ENCODE measurements at places on chromosomes 2 and 18.

DNA sequence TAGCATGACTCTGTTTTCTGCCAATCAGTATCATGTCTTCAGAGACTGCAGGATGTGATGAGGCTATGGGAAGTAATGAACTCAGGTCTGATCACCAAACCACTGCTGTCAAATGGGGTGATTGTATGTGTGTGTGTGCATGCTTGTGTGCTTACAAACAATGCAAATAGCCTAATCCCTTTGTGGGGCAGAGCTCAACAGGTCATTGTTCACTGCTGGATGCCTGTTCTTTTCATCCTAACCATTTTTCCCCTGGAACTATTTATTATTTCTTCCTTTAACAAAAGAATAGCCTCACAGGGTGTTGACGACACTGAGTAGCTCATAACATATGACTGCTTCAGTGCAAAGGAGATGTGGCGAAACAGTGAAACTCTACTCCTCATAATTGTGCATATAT is 55.9 kb downstream of the NXPH2 start:
- no peak for DNase-seq

DNA sequence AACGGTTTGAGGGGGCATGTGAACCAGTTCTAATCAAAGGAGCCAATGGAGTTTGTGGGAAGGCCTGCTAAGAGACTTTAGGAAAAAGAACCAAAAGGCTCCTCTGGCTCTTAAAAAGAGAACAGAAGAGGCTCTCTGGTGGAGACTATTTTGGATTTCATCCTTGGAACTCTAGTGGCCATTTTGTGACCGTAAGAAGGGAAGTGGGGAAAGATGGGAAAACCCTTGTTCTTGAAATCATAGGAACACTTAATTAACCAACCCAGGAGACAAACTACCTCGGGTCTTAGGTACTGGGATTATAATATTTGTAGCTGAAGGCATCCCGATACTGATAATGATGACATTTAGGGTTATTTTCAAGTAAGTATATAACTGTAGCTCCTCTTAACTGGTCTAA is 125.3 kb upstream of the SP3 start:
- no peak for DNase-seq

- DNase-seq: no peak
Measured at GRCh38 chr2:226887940-226888339, 52.1 kb downstream of the RHBDD1 start.

DNA sequence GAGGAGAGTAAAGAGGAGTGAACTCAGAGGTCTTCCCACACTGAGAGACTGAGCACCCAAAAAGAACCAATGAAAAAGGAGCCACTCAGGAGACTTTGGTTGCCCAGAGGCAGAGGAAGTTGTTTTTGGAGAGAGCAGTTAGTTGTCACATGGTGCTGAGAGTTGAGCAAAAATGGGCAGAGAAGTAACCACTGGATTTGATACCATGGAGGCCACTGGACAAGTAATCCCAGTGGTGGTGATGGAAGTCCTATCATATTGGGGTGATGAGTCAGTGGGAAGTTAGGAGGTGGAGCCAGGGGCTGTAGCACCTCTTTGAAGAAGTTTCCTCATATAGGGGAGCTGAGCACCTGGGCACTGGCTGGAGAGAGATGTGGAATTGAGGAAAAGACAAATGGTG is 235.8 kb downstream of the TPGS2 start:
- no peak for DNase-seq

DNA sequence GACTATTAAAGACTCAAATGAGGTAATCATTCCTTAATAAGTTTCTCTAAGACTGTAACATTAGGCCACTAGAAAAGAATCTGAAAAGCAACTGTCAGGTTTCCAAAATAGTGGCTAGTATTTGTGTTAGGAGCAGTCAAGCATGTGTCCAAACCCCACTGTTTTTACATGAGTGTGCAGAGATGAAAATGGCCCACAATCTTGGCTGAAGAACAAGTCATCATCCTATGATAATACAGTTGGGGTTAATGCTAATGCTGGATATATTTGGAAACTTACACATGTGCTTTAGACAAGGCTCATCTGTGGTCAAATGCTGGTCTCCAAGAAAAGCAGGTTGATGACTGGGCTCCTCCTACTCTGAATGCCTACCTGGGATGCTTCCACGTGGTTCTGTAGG is 73.6 kb downstream of the MAIP1 start:
- no peak for DNase-seq

DNA sequence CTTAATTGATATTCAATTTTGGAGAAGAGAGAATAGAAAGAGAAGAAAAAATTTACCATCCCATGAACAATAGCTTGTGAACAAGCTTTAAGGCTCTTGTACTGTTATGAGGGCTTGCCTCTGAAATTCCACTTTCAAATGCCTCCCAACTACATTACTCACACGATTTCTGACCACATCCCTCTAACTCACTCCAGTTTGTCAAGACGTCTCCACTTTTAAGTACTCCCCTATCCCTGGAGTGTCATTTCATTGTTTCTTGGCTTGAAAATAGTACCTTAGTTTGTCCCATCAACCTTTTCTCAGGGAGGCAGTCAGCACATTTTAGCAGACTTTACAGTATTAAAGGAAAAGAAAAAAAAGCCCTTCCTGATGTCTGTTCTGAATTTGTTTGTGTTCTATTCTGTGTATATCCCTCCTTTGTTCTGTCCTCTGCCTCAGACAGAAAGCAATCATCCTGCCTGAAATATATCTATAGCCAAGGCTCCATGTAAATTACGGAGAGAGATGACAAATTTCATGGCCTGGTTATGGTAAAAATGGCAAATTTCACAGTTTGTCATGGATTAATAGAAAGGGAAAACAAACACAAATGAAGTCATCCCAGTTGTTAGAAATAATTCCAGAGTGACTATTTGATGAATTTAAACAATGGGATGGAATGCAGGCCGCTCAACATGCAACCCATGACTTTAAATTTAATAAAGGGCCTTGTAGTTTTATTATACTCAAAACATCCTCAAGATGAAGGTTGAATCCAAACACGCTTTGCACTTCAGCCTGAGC is 228.8 kb downstream of the ETAA1 start:
- no peak for DNase-seq

DNA sequence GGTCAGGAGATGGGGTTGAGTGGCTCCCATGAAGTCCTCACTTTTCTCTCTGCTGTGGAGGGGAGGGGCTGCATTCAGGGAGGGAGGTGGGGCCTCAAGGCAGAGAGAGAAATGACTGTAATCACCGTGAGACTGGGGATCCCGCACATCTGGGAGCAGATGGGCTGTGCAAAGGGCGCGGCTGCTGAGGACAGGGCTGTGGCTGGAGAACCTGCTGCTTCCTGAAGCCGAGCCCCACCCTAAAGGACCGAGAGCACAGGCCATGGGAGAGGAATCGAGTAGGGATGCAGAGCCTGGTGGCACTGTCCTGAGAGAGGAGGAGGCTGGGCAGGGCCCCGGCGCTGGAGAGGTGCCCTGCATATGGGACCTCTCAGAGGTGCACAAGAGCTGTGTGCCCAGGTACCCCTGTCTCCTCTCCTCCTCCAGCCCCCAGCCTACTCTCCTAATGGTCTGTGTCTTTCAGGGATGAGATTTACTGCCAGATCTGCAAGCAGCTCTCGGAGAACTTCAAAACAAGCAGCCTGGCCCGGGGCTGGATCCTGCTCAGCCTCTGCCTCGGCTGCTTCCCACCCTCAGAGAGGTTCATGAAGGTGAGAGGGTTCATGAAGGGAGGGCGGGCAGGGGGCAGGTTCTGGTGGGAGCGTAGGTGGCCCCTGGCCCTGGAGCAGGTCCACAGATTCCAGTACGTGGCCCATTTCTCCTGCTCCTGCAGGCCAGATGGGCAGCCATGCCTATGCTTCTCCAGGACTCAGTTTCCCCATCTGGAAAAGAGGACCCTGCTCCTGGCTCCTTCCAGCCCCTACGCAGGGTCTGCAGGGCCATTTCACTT is 25.9 kb upstream of the GPR17 start:
- no peak for DNase-seq

DNA sequence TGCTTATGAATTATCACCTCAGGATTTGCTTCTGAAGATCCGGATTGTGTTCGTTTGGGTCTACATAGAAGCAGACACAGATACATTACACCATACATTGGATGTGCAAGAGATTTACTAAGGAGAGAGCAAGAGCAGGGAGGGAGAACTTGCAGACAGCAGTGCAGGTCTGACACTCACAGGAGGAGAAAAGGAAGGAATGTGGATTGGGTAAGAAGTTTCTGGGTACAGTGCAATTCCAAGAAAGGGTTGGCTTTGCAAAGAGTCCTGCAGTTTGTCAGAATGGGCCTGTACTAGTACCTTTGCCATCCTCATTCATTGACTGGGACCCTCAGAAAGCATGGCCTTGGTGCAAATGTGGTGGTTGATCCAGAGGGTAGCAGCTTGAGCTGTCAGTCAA is 4.8 kb upstream of the THOC1 start:
- no peak for DNase-seq

DNA sequence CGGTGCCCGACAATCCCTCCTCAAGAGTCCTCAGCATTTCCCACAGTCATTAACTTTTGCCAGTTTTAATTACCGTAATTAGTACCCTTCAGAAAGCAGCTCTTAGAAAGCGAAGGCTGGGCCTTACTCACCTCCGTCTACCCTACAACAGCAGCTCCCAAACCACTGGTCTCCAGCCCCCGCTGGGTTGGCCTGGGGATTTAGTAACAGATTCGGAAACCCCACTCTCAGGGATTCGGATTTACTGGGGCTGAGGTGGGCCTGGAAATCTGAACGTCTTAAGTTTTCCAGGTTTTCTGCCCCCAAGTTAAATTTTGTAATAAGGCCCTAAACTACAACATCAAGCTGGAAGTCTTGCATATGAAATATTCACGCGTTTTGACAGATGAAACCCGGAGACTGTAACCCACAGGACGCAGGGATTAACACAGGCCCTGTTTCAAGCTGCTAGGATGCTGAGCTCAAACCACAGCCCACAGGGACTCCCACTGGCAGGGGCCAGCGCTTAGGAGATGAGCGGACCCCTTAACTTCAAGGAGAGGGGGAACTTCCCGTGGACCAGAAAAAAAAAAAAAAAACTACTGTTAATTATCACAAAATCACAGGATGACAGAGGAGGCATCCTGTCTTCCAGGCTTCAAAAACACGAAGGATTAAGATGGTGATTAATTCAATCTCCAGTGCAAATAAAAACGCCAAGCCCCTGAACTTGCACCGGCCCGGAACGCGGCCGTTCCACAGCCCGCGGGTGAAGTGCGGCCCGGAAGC is 985 bp downstream of the ILKAP start:
- no peak for DNase-seq

DNA sequence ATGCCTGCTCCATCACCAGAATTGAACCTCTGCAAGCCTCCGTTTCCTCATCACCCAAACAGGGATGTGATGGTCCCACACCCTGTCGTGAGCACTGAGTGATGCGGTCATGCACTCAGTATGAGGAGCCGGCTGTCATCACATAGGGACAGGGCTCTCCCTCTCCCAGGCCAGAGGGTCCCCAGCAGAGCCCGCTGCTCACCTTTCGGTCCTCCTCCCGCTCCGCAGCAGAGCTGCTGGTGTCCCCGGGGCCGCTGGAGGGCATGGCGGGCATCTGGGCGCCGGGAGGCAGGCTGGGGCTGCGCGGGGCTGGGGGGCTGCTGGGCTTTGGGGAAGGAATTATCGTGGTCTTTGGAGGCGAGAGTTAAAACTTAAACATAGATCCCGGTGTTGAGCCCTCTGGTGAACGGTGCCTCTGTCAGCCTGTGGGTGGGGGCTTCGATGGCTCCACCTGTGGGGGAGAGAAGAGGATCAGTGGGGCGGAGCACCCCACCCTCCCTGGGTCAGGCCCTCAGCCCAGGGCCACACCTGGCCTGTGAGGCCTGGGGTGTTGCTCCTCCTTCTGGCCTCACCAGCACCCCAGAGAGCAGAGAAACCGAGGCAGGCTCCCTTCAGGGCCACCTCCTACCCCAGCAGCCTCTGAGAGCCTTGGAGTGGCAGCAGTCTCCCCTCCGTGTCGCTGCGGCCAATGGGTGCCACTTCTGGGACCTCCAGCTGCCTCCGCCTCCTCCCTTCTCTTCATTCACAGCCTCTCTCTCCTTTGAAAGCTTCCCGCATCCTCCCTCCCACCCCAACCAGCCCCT is 27.8 kb downstream of the DNMT3A start:
- DNase-seq: no peak

GRCh38 chr2:227374158-227374557 is 4.9 kb downstream of the TM4SF20 start:
- no peak for DNase-seq

DNA sequence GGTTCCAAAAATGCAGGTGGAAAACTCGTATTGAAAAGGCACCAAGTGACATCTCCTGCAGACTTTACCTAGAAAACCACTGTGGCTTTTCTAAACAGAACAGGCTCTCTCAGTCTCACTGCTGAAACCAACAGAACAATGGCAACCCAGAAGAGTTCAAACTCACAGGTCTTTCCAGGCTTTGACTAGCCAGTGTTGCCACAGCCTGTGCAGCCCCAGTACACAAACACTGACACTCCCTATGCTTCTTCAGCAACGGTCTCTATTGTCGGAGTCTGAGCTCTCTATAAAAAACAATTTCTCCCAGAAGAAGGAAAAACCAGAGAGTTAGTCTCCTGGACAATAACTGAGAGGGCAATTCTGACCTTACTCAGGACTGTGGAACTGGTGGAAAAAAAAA is 87.8 kb upstream of the RNU4ATAC start:
- no peak for DNase-seq

GRCh38 chr2:22867973-22868372 is 517.0 kb upstream of the KLHL29 start:
- DNase-seq: no peak

- DNase-seq: no peak
Measured at GRCh38 chr2:232395586-232395985, 11.1 kb upstream of the ALPG start.

DNA sequence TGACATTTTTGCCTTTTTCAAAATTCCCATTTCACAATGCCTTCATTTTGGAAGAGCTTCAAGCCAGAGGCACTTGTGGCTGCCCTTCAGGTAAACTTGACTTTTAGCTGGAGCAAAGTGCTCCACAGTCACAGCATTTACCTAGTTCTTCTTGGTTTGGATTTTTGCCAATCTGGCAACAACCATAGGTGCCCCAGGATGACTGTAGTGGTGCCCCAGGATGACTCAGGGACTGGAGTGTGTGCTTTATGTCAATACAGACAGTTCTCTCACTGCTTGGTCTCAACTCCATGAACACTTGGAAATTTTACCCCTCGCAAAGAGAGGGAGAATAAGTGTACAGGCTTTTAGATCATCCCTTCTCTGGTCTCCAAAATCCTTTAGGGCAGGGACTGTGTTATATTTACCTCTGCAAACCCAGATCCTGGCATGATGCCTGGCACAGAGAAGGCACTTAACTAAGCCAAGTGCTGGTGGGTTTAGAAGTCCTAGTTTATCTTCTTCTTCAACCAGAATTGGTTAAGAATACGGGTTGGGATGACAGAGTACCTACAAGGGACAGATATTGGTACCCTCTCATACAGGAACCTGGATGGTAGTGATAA is 15.3 kb upstream of the PTPN4 start:
- DNase-seq: no peak

All from activated CD4-positive, alpha-beta T cell treated with anti-CD3 and anti-CD28 coated beads for 24 hours (primary cell).